ENCODE measurements at places on chromosomes 4 and X. TPM values are rescaled to one million over a fixed set of nuclear protein-coding genes. Genes with fewer than 3 reads are reported as not detected.

The UGT2B10 gene
- total RNA-seq, result not detected

The DRP2 gene
- total RNA-seq, result 2.3 TPM

The SLC6A14 gene
- not detected for total RNA-seq

The RNF128 gene
- total RNA-seq, result 7.4 TPM

The CORIN gene
- total RNA-seq, result 0.33 TPM

The ERCC6L gene
- total RNA-seq, result 7.9 TPM

The PCDH7 gene
- total RNA-seq, result 8.9 TPM

The QRFPR gene
- not detected for total RNA-seq

The PPP4R3C gene
- total RNA-seq, result not detected

The AADAT gene
- 3.9 TPM for total RNA-seq

The CT83 gene
- not detected for total RNA-seq

The NAP1L2 gene
- total RNA-seq, result 3.1 TPM

The ARL13A gene
- total RNA-seq, result not detected

The BEND2 gene
- not detected for total RNA-seq

The DCAF4L1 gene
- total RNA-seq, result under 0.01 TPM

The PAGE4 gene
- not detected for total RNA-seq

The TCEAL5 gene
- not detected for total RNA-seq

The FAM47C gene
- not detected for total RNA-seq

The HSFX1 gene
- total RNA-seq, result 0.87 TPM

The TBC1D8B gene
- 23.7 TPM for total RNA-seq

The SPANXB1 gene
- total RNA-seq, result not detected

The MSX1 gene
- 14.4 TPM for total RNA-seq

The TCP11X1 gene
- not detected for total RNA-seq

The RRH gene
- total RNA-seq, result 0.17 TPM

The LINC00632 gene
- 1.7 TPM for total RNA-seq

The ADGRG4 gene
- total RNA-seq, result under 0.01 TPM

The MAGEA9B gene
- total RNA-seq, result not detected

The HSD17B13 gene
- total RNA-seq, result 0.15 TPM
